Stimulated activated CD4-positive, alpha-beta T cell treated with anti-CD3 and anti-CD28 coated beads, Interleukin-1b, Interleukin-23, amount 100 ng/mL, for 1 hour (primary cell): ENCODE measurements at places on chromosomes 2 and 18.

DNA sequence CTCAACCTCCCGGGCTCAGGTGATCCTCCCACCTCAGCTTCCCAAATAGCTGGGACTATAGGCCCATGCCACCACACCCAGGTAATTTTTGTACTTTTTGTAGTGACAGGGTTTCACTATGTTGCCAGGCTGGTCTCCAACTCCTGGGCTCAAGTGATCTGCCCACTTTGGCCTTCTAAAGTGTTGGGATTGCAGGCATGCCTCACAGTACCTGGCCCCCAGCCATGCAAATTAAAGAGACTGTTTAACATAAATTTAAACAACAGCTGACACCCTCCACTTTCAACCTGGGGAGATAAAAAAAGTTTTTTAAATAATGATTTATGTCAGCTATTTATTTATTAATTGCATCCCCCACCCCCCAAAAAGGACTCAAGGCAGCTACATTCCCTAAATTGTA, 234.7 kb downstream of the CCDC178 start:
- no peak for DNase-seq

DNA sequence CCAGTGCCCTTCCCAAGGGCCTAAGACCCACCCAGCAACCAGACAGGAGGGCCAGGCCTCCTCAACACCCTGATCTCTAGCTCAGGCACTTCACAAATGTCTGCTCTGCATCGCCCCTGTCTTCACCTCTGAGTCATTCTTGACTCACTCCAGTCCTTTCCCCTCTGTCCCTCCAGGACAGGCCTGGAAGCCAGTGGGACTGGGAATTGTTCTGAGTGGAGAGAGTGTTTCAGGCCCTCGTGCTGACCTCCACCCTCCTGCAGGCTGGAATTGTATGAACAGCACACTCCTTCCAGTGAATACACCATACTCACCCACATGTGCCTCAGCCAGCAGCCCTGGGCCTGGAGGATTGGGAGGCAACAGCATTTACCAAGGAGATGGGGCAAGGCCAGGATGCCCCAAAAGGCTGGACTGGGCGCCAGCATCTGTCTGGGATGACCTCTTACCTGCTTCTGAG, 304.2 kb downstream of the CYP26B1 start:
- no peak for DNase-seq

- DNase-seq: no peak
These were observed 89.9 kb downstream of the GLI2 start for GRCh38 chr2:120825370-120826259.

DNA sequence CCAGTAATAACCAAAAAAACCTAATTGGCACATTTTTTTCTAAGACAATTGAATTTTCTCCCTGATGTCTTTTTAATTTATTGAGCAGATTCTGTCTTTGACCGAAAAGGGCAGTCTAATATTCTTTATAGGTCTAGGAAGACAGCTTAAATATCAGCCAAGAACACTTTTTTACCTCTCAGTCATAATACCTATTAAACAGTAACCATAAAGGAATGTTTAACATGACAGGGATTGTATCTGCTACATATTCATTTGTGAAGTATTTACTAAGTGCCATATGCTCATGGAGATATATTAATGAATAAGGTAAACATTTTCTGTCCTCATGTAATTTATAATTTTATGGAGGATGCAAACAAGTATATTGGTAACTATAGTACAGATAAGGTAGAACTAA, 3.1 kb upstream of the HTR2B start:
- DNase-seq: no peak

- no peak for DNase-seq
These were observed 1.4 kb downstream of the PSME4 start for GRCh38 chr2:53969285-53969967.

- no peak for DNase-seq
These were observed 131.2 kb downstream of the LYPD6B start for GRCh38 chr2:149169656-149170055.

DNA sequence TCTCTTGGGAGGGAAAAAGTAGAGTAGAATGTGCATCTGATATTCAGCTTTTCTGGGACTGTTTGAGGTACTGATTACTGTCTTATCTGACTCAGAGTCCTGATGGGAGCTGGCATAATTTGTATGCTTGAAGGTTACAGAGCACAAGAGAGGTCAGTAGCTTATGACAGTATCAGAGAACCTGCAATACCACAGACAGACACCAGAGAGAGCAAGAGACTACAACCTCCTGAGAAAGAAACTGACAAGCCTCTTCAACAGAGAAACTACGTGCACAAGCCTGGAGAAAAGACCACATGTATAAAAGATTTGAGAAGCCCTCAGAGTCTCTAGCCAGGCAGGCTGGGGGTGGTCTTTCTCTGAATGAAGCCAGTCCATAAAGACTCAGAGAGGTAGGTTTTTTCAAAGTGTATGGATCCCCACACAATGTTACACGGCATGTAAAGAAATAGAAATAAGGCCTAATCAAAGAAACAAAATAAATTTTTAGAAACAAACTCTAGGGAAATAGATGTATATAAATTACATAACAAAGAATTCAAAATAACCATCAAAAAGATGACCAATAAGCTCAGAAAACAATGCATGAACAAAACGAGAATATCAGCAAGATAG, 568.3 kb downstream of the LRRTM4 start:
- DNase-seq: no peak

GRCh38 chr2:146931109-146931508, 913.7 kb upstream of the ACVR2A start:
- DNase-seq: no peak

GRCh38 chr2:226673314-226673723, 126.3 kb downstream of the IRS1 start:
- no peak for DNase-seq

DNA sequence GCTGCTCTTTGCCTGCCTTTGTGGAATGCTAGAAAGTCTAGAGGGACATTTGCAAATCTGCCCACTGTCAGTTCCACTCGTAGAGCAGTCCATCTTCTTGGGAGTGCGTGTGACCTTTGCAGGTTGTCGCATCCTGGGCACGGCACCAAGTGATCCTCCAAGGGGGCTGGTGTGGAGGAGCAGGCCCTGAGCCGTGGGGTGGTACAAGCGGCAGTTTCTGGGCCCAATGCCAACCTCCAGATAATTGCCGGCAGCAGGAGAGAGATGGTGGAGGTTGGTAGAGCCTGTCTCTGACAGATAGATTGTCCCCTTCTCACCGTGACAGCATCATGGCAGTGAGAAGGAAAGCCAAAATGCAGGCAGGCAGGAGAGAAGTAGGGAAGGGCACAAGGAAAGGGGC, 150.7 kb upstream of the SLC14A2 start:
- no peak for DNase-seq

- DNase-seq: no peak
These were observed 113.0 kb upstream of the FSIP2 start for GRCh38 chr2:185625604-185626003.

DNA sequence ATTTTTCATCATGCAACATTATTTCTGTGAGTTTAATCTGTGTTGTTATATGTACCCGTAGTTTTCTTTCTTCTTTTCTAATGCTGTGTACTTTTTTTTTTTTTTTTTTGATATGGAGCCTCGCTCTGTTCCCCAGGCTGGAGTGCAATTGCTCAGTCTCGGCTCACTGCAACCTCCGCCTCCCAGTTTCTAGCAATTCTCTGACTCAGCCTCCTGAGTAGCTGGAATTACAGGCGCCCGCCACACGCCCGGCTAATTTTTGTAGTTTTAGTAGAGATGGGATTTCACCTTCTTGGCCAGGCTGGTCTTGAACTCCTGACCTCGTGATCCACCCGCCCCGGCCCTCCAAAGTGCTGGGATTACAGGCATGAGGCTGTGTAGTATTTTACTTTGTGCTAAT, 155.4 kb downstream of the GALR1 start:
- DNase-seq: no peak

DNA sequence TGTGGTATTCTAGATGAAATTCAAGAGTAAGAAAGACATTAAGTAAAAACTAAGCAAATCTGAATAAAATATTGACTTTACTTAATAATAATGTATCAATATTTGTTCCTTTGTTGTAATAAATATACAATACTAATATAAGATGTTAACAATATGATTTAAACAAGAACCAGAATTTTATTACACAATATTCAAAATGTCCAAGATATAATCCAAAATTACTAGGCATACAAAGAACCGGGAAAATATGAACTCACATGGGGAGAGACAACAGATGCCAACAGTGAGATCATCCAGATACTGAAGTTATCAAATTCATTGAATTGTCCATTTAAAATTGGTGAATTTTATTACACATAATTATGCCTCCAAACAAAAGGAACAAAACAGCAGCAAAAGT, 286.3 kb downstream of the AFF3 start:
- no peak for DNase-seq

DNA sequence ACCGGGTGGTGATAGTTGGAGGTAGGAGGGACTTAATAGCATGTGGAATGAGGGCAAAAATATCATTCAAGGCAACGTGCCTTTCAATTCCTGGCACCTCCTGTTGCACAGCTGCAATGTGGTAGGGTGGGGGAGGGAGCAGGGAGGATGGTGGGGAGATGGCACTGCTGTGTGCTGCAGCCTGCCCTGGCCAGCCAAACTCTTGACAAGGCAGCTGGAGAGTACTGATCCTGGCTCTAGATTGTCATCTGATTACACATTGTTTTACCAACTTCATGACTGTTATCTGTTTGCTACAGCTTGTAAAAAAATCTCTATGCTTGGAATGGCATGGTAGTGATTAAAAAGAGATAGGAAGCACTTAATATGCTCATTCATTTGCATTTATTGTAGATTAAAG, 47.7 kb downstream of the PLCL1 start:
- no peak for DNase-seq

GRCh38 chr2:128765811-128766210, 447.1 kb upstream of the HS6ST1 start:
- DNase-seq: no peak

- no peak for DNase-seq
These were observed 11.6 kb downstream of the BMPR2 start for GRCh38 chr2:202387608-202388342.

DNA sequence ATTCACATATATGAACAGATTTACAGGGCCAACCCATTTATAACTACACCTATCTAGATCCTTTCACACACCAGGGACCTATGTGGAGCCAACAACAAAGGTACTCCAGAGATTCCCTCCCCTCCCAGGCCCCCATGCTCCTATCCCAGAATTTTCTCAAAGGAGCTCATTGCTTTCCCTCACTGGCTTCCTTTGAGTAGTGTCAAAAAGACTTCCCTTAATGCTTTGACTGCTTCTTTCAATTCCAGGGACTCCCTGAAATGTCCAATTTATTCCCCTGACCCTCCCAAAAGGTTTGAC, 46.6 kb downstream of the IKZF2 start:
- DNase-seq: no peak

DNA sequence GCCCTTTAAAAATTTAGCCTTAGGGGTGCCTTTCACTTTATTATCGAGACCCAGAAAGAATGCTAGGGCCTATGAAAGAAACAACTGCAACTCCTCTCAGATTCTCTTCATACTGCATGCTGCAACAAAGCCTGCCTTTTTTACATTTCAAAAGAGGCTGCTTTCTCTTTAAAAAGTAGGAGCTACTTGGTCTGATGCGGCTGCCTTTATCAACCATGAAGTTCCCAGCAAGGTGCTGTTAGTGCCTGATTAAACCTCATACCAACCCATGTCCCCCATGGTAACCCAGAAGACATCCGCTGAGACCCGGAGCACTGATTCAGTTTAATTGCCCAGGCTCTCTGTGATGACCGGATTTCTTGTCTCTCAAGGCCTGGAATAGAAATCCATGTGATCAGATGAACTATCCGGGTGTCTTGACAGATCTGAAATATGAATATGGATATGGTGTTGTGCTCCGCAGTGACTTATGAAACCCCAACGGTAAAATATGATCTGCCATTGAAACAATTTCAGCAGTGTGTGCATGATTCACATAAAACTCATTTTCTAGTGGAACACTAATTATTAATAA, 368.3 kb downstream of the ZNF521 start:
- no peak for DNase-seq

- DNase-seq: no peak
These were observed 43.4 kb upstream of the MTCL1 start for GRCh38 chr18:8661754-8662559.

DNA sequence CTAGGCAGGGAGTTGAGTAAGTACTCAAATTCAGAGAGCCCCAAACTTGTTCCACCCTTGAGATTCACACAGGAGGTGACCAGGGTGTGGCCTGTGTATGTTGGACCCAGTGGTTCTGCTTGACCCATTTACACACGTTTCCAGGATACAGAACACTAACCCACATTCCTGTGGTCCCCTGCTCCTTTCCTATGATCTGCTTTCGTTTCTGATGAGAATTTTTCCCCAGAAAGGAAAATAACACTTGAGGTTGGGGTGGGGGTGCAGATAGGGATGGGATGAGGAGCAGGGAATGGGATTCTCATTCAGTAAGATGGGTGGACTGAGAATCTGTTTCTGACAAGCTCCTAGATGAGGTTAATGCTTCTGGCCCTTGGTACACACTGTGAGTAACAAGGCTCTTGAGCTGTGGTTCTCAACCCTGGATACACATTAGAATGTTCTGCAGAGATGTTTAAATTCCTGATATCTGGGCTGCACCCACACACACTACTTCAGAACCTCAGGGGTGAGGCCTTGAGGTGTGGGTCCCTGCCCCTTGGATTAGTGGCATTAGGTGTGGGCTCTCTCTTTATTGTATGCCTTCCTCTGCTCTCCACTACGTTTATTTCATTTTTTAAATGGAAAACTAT, 58.4 kb downstream of the TPGS2 start:
- DNase-seq: no peak

DNA sequence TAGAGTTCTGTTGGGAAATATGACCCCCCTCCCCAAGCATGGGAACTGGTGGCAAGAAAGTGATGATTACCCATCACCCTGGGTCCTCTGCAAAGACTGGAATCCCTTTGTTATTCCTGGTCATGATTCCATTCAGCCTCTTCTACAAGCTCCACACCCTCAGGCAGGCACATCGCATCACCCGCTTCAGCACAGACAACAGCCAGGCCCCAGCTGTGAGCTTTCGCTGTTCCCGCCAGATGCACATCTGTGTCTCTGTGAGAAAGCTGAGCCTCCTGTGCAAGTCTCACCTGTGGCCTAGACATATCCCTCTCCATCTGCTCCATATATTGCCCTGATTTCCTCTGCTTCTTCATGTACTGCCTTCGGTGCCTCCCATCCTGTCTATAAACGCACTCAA, 368.0 kb upstream of the RAB6C start:
- DNase-seq: no peak

DNA sequence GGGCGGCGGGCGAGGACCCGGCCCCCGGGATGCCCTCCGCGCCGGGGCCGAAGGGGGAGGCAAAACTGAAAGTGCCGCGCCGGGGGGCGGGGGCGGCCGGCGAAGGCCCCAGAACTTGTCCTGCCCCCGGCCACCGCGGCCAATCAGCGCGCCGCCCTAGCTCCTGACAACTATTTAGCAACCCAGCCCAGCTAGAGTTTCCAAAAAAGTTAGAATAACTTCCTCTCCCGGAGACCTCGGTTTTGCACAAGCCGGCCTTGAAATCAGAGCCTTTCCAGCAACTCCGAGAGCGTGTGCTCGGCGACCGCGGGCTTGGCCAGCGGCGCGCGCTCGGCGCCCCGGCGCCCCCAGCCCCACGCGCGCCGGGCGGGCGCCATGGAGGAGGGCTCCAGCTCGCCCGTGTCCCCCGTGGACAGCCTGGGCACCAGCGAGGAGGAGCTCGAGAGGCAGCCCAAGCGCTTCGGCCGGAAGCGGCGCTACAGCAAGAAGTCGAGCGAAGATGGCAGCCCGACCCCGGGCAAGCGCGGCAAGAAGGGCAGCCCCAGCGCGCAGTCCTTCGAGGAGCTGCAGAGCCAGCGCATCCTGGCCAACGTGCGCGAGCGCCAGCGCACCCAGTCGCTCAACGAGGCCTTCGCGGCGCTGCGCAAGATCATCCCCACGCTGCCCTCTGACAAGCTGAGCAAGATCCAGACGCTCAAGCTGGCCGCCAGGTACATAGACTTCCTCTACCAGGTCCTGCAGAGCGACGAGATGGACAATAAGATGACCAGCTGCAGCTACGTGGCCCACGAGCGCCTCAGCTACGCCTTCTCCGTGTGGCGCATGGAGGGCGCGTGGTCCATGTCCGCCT, at the start of gene TWIST2:
Gene TWIST2, plus strand, starts transcription at position 245 of the 850 bp plus-strand sequence. Its CDS starts 131 bp downstream, at position 376.
- no peak for DNase-seq
